ENCODE measurements at places on chromosomes 2 and 18.
A peak's percentile ranks its signal among the peaks of the same experiment; 100 is the strongest.

GRCh38 chr2:239462671-239463506 is 62.1 kb upstream of the HDAC4 start:
- DNase-seq = no peak

- DNase-seq = no peak
Measured at GRCh38 chr2:8427211-8427610, 254.6 kb upstream of the ID2 start.

DNA sequence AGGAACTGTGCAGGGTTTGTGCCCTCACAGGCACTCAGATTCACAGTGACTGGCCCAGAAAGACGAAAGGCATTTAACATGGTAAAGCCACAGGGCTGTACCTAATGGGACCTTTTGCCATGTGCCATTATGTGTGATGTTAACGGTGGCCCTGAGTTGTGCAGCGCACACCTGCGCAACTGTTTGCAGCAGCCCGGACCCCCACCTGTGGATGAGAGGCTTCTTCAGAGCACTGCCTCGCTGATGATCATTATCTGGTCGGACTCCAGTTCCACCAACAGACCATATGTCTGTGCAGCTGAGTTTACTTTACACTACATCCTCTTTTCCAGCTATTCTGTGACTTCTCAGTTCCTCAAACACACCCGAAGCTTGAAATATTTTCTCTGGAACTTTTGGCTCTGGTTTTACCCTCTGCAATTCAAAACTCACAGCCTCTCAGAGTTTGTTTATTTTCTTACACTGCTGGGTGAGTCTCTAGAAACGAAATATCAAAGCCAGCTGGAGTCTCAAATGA is 35.6 kb upstream of the UBE2F start:
- DNase-seq = no peak

GRCh38 chr2:52253416-52253980 is 1221.6 kb upstream of the NRXN1 start:
- no peak for DNase-seq

DNA sequence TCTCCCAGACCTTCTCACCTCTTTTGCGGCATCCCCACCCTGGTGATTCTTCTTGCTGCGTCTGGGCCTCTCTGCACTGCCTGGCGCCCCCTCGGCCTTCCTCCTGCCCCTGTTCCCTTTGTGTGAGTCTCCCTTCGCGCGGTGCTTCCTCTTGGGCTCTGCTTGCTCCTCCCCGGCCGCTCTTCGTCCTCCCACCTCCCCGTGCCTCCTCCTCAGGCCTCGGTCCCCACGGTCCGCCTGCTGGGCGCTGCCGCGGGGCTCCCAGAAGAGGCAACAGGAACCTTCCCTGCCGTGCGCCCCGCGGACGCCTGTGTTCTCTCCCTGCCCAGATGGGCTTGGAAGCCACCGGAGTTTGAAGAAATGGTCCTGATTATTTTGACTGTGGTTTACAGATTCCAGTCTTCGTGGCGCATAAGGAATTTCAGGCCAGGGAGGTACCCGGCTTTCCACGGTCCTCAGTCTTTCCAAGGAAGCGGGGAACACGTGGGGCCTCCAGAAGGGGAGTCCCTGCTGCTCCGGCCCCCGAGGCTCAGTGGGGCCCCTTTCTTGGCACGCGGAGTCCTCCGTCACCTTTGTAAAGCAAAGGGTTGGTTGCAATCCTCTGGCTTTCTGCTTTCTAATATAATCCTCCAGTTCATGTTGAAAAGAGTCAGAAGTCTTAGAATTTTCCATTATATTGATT is 13.1 kb downstream of the RNU2-63P start:
- no peak for DNase-seq

GRCh38 chr2:136008205-136008865 is 22.9 kb upstream of the DARS1 start:
- peak; percentile 45 for DNase-seq

GRCh38 chr2:96636551-96637171 is 1.5 kb downstream of the KANSL3 start:
- DNase-seq = no peak

GRCh38 chr2:56100791-56101312 is 82.9 kb upstream of the CCDC85A start:
- DNase-seq = no peak

- DNase-seq = no peak
Measured at GRCh38 chr2:68385220-68385906, 20.3 kb downstream of the PLEK start.
